ENCODE measurements at places on chromosomes 6 and 20. TPM values are rescaled to one million over a fixed set of nuclear protein-coding genes. Genes with fewer than 3 reads are reported as not detected.

FGD2 gene
- not detected for total RNA-seq

SEMG1 gene
- total RNA-seq = not detected

EPHA7 gene
- total RNA-seq = 0.05 TPM

CASS4 gene
- 4.0 TPM for total RNA-seq

TEAD3 gene
- 11.6 TPM for total RNA-seq

SLC17A9 gene
- 0.81 TPM for total RNA-seq

F13A1 gene
- total RNA-seq = not detected

ID1 gene
- 305 TPM for total RNA-seq

CDH4 gene
- total RNA-seq = not detected

ERGIC3 gene
- total RNA-seq = 244 TPM

POU3F2 gene
- total RNA-seq = not detected

LRRC73 gene
- 0.15 TPM for total RNA-seq

HMGN3 gene
- total RNA-seq = 39.4 TPM

SRXN1 gene
- 53.8 TPM for total RNA-seq

NKX2-2 gene
- not detected for total RNA-seq

OOEP gene
- total RNA-seq = not detected

NMBR gene
- not detected for total RNA-seq

PROKR2 gene
- not detected for total RNA-seq

SLC22A3 gene
- total RNA-seq = 6.3 TPM

C6orf163 gene
- 0.44 TPM for total RNA-seq

RUNX2 gene
- total RNA-seq = 4.4 TPM

RPRD1B gene
- 15.1 TPM for total RNA-seq

HCK gene
- not detected for total RNA-seq

CITED2 gene
- total RNA-seq = 205 TPM

WFDC10B gene
- not detected for total RNA-seq

REM1 gene
- 1.2 TPM for total RNA-seq

SLC22A2 gene
- not detected for total RNA-seq

TMEM242 gene
- 3.6 TPM for total RNA-seq

PLN gene
- total RNA-seq = not detected

RAMACL gene
- total RNA-seq = 3.2 TPM

ZHX3 gene
- 57.7 TPM for total RNA-seq

OR2J3 gene
- total RNA-seq = not detected

MCCD1 gene
- not detected for total RNA-seq

EGFL8 gene
- 0.12 TPM for total RNA-seq

PPP1R14C gene
- not detected for total RNA-seq

SLC17A4 gene
- total RNA-seq = not detected

ECT2L gene
- 0.20 TPM for total RNA-seq

NT5E gene
- 37.0 TPM for total RNA-seq

PTK6 gene
- 0.15 TPM for total RNA-seq

PRDM13 gene
- total RNA-seq = not detected

TRAPPC3L gene
- not detected for total RNA-seq

TSHZ2 gene
- total RNA-seq = 16.7 TPM

Data from cardiac ventricle fibroblast (primary cell).